ENCODE measurements at places on chromosomes 16 and 17. TPM values are rescaled to one million over a fixed set of nuclear protein-coding genes. Genes with fewer than 3 reads are reported as not detected.

KRTAP4-4 gene
- total RNA-seq: not detected

CCR7 gene
- total RNA-seq: 1.3 TPM

SPATA22 gene
- not detected for total RNA-seq

SCGB1C2 gene
- not detected for total RNA-seq

PROCA1 gene
- 1.4 TPM for total RNA-seq
